ENCODE measurements at places on chromosomes 3 and 15. TPM values are rescaled to one million over a fixed set of nuclear protein-coding genes. Genes with fewer than 3 reads are reported as not detected.

DNA sequence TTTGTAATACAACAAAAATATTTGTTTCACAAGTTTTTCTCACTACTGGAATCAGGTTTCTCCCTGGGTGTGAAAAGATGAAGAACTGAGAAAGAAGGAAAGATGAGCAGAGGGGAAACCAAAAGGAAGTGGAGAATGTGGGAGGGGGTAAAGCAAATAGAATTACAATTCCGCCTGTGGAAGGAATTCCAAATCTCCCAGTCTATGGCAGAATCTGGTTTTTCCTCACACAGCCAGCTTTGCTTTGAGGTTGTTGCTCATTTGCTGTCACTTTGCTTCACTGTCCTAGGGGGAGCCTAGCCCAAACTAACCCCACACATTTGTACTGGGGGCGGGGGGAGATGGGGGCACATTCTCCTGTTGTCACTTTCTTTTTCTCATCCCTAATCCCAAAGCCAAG, 43.9 kb downstream of the RPL22L1 start:
- no peak overlapping the region for H3K4me3 ChIP-seq
- no peaks in the 10 kb centered on the region for H3K36me3 ChIP-seq
- no peak for DNase-seq
- no peak overlapping the region for H3K27ac ChIP-seq
- H3K27me3 ChIP-seq, result no peaks in the 10 kb centered on the region

GRCh38 chr15:68418611-68419161, 13.3 kb downstream of the ITGA11 start:
- no peaks in the 10 kb centered on the region for H3K27me3 ChIP-seq
- DNase-seq, result no peak
- peaks cover 12% of the 10 kb centered on the region for H3K4me1 ChIP-seq
- peak overlapping the region; percentile 60 for H3K27ac ChIP-seq

DNA sequence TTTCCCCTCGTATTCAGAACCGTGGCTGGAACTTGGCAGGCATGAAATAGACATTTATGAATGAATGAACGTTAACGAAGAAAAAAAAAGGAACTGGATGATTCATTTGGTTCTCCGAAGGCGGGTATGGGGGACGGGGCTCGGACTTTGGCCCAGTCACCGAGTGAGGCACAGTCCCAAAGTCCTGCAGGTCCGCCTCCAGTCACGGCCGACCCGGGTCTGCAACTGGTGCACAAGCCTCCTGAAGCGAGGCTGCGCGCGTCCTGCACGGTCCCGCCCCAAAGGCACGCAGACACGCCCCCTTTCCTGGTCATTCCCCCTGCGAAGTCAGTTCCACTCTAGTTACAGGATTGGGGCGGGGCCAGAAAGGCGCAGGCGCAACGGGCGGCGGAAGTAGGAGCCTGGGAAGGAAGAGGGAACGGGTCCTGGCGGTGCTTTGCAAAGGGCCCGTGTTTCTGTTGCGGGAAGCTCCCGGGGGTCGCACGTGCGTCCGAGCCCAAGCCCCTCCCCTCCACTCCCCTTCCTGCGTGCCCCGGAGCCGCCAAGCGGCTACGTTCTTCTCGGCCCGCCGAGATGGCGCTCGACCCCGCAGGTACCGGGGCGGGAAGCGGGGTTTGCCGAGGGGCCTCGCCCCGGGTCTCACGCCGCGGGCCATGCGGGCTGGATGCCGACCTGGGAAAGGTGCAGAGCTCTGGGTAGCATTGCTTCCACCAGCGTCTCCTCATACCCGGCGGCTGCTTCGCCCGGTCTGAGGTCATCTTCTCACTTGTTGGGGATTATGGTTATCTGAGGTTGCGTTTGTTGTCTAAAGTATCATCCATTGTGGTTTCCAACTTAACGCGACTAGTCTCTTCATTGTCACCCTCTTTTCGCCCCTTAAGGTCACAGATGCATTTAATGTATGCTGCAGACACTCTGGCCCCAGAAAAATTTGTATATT, at the start of gene CMC1:
TSS of gene CMC1 (plus strand) at position 399 of the 940 bp plus-strand sequence. CDS start at position 574, 175 bp downstream.
- no peaks in the 10 kb centered on the region for H3K27me3 ChIP-seq
- H3K36me3 ChIP-seq, result no peaks in the 10 kb centered on the region
- peak within 1 kb of the TSS; percentile 77 for H3K27ac ChIP-seq
- peaks cover 20% of the 10 kb centered on the region for H3K4me1 ChIP-seq

GRCh38 chr3:162338514-162338913, 841.9 kb downstream of the OTOL1 start:
- no peaks in the 10 kb centered on the region for H3K4me1 ChIP-seq
- H3K36me3 ChIP-seq, result no peaks in the 10 kb centered on the region
- H3K27ac ChIP-seq, result no peak overlapping the region
- DNase-seq, result no peak
- H3K27me3 ChIP-seq, result no peaks in the 10 kb centered on the region

DNA sequence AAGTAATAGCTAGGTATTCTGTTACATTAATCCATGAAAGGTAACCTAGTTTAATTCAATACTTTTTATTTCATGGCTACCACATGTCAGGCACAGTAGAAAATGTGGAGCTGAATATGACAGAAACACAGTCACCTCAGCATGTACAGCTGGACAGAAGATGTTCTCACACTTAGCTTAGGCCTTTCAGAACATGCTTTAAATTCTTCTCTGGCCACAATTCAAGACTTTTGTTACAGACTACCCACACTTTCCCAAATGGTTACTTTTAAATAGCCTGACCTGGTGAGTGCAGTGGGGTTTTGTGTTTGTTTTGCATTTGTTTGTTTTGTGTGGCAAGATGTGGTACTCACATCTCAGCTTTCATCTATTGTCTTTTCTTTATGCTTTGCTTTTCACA, 1079.5 kb downstream of the IGSF11 start:
- no peak overlapping the region for H3K27ac ChIP-seq
- no peaks in the 10 kb centered on the region for H3K27me3 ChIP-seq
- no peak for DNase-seq
- no peaks in the 10 kb centered on the region for H3K4me1 ChIP-seq
- no peak overlapping the region for H3K4me3 ChIP-seq

DNA sequence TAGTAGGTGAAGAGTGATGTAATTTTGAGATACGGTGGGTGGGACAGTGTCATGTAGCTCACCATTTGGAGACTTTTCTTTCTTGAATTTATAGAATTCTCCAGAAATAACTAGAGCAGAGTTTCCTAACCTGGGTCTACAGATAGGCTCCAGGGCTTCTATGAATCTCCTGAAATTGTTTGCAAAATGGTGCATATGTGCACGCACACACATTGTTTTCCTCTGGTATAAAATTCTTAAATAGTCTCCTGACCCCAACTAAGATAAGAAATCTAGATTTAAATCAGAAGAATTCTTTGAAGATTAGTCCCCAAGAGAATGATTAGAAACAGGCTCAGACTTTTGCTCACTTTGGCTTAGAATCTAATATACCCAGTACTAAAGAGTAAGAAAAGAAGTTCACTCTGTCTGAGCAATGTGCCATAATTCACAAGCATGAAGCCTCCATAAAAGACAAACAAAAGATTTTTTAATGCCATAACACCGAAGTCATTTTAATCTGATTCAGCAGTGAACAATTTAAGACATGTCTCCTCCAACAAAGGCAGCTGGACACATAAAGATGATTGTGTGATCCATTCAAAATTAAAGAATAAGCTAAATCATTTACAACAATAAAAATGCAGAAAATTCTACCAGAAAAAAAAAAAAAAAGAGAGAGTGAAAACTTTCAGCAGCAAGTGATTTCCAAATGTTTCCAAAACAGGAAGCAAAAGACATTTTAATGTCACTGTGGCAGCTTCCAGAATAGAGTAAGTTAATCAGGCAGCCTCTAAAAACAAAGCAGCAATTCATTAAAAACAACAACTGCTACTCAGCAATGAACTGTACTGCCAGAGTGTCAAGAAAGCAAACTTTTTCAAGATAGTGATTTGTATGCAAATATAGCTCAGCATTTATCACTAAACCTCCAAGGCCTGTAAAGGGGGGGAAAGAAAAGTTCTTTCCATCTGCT, 975.5 kb upstream of the CFAP20DC start:
- H3K4me1 ChIP-seq, result peaks cover 25% of the 10 kb centered on the region
- no peak overlapping the region for H3K4me3 ChIP-seq
- H3K27ac ChIP-seq, result no peak overlapping the region
- no peak for DNase-seq
- no peaks in the 10 kb centered on the region for H3K36me3 ChIP-seq

DNA sequence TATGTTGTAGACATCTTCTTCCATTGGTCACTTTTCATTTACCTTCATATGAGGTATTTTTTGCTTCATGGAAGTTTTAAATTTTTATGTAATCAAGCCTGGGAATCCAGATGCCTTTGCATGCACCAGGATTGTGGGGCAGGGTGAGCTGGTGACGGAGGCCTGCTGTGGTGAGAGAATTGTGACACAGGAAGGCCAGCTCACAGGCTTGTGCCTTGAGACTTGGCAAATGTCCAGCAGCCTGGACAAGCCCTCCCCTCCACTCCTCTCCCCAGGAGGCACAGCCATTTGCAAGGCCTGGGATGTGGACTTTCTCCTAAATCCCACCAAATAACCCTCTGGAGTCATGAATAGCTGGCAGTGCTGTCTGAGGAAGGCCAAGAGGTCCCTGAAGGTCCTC, 67.4 kb downstream of the RHCG start:
- H3K4me1 ChIP-seq, result peaks cover 4% of the 10 kb centered on the region
- H3K4me3 ChIP-seq, result no peak overlapping the region
- peaks cover 5% of the 10 kb centered on the region for H3K27me3 ChIP-seq
- no peak overlapping the region for H3K27ac ChIP-seq

GRCh38 chr3:108513961-108514360, 3.6 kb upstream of the MYH15 start:
- H3K36me3 ChIP-seq, result no peaks in the 10 kb centered on the region
- H3K27ac ChIP-seq, result no peak overlapping the region
- no peak overlapping the region for H3K4me3 ChIP-seq
- no peaks in the 10 kb centered on the region for H3K27me3 ChIP-seq

GRCh38 chr15:52651868-52652267, 27.3 kb downstream of the ATOSA start:
- no peaks in the 10 kb centered on the region for H3K36me3 ChIP-seq
- DNase-seq, result peak; percentile 87
- peak overlapping the region; percentile 41 for H3K4me3 ChIP-seq

GRCh38 chr3:125632597-125632996, 37.3 kb upstream of the OSBPL11 start:
- DNase-seq, result no peak
- H3K36me3 ChIP-seq, result no peaks in the 10 kb centered on the region
- no peak overlapping the region for H3K4me3 ChIP-seq
- no peak overlapping the region for H3K27ac ChIP-seq
- no peaks in the 10 kb centered on the region for H3K4me1 ChIP-seq

DNA sequence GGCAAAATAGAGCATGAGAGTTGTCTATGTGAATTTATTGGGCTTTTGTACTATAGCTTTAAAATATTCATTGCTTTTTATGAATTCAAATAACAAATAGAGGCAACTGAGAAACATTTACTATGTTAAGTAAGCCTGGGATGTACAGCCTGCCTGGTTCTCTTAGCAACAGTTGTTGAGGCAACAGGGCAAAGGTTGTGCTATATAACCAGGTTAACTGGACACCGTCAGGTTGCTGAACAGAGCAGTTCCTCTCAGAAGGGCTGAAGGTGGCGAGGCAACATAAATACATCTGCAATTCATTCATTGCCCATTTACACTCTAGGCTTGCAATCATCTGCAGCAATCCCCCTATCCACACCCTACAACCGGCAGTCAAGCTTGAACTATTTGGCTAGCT, 78.2 kb downstream of the GTF2E1 start:
- H3K4me1 ChIP-seq, result no peaks in the 10 kb centered on the region
- H3K4me3 ChIP-seq, result no peak overlapping the region
- H3K27me3 ChIP-seq, result no peaks in the 10 kb centered on the region
- no peak overlapping the region for H3K27ac ChIP-seq
- no peak for DNase-seq

- no peaks in the 10 kb centered on the region for H3K36me3 ChIP-seq
- no peak for DNase-seq
- H3K4me3 ChIP-seq, result no peak overlapping the region
- H3K4me1 ChIP-seq, result no peaks in the 10 kb centered on the region
- H3K27ac ChIP-seq, result no peak overlapping the region
Observed at GRCh38 chr15:58546066-58546591, 114.3 kb downstream of the LIPC start.

DNA sequence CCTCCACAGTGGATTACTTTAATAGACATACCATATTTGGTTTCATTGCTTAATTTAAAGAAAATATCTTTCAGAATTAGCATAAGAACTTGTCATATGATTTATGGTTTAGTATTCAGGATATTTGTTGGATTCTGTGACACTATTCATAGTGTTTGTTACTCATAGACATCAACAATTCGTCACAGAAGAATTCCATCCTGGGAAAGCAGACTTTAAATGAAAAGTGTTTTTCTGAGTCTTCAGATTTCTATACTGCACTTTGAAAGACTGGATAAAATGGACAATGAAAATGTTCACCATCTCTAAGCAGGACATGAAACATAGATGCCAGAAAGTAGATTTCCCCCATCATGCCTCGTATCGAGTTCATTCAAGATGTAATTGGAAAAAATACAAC, 435.6 kb upstream of the ONECUT1 start:
- no peaks in the 10 kb centered on the region for H3K27me3 ChIP-seq
- no peak overlapping the region for H3K4me3 ChIP-seq
- no peaks in the 10 kb centered on the region for H3K4me1 ChIP-seq

- H3K4me1 ChIP-seq, result no peaks in the 10 kb centered on the region
- H3K4me3 ChIP-seq, result no peak overlapping the region
- no peaks in the 10 kb centered on the region for H3K36me3 ChIP-seq
- DNase-seq, result no peak
Observed at GRCh38 chr3:100245136-100245535, 15.7 kb upstream of the TBC1D23 start.

DNA sequence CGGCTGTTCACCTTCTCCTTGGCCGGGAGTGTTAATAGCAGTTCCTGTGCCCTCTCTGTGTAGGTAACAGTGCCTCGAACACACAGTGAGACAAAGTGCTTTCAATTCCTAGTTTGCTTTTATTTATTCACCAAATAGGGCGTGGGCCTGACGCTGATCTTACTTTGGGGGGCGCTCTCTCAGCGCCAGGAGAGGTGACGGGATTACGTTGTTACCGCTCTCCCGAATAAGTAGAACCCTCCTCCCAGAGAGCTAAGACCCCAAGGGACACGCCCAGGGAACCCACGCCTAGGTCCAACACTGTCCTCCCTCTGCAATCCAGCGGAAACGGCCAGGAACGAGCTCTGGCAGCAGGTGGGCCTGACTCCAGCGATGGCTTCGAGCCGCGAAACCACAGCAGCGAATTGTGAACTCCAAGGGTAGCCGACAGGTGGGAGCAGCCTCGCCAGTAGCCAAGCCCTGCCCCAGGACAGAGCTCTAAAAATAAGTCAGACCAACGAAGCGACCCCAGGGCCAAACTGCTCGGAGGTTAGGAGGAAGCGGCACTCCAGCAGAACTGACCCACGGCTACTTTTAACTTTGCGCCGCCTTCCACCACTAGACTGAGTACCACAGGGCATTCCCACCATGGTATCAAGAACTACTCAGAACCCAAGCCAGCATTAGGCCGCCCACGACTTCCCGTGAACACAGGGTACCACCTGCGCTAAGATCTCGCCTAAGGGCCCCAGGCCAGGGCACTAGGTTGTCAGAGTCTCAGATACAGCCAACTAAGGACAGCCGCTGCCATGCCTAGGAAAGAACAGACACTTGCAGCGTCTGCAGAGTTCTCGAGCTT, 1.6 kb upstream of the SIN3A start:
- H3K36me3 ChIP-seq, result no peaks in the 10 kb centered on the region
- peaks cover 41% of the 10 kb centered on the region for H3K4me1 ChIP-seq
- H3K27me3 ChIP-seq, result no peaks in the 10 kb centered on the region
- peak overlapping the region; percentile 100 for H3K27ac ChIP-seq

The CX3CR1 gene
- 0.36 TPM for total RNA-seq

The POPDC2 gene
- 86.6 TPM for total RNA-seq

The PROS1 gene
- 31.4 TPM for total RNA-seq

All from sigmoid colon (tissue), 7 donors.